ENCODE measurements at places on chromosomes 2 and 18.

GRCh38 chr2:144320491-144320890 lies 199.4 kb downstream of the ZEB2 start:
- no peak for DNase-seq

- DNase-seq = no peak
Observed at GRCh38 chr2:45850558-45850957, 199.1 kb downstream of the PRKCE start.

DNA sequence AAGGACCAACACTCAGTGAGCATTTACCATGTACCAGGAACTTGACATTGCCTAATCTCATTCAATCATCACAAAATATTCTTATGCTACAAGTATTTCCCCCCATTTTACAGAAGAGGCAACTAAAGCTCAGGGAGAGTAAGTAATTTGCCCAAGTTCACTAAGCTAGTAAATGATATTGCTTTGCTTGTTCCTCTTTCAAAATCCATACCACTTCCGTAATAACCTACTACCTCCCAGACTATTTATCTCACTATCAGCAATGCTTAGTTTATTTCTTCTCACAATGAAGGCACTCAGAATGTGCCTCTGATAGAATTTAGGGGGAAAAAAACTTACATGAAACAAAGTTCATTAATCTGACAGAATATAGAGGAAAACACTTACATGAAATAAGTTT lies 1070.9 kb upstream of the FANCL start:
- DNase-seq = no peak

DNA sequence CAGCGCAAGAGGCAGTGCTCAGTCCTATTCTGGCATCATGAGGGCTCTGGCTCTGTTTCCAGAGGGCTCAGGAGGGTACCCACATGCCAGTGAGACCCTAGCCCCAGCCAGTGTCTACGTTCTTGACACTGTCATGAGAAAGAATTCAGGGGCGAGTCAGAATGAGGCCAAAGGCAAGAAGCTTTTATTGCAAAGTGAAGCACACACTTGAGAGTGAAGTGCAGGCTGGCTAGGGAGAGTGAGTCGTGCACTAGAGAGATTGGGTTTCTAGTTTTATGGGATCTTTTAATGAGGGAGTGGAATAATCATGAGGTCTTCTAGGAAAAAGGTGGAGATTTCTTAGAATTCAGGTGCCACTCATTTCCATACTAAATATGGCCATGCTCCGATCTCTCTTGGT lies 164.1 kb downstream of the DCDC2C start:
- peak; percentile 86 for DNase-seq

- DNase-seq = no peak
Observed at GRCh38 chr2:237567276-237568029, 1.1 kb downstream of the PRLH start.

GRCh38 chr2:48829036-48829435 lies 73.5 kb upstream of the LHCGR start:
- DNase-seq = no peak

GRCh38 chr2:152097290-152097800 lies 1.5 kb downstream of the CACNB4 start:
- DNase-seq = peak; percentile 9

DNA sequence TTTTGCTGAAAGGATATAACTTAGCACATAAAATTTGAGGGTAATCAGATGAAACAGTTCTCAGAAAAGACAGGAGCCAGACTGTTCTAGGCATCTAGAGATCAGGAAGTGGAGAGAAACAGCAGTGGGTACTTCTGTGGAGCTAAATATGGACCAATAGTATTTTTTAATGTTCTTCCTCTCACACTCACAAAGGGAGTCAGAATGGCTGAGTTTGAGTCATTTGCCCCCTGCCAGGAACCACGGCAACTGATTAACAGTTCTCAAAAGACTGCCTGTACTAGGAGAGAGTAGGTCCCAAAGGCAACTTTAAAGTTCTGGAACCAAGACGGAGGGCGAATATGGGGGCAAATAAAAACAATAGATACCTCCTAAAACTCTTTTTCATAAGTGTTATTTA lies 107.5 kb downstream of the GULP1 start:
- DNase-seq = no peak

- DNase-seq = no peak
Observed at GRCh38 chr2:16070648-16070971, 130.3 kb downstream of the MYCN start.

GRCh38 chr2:104673225-104673624 lies 180.7 kb upstream of the POU3F3 start:
- DNase-seq = no peak

DNA sequence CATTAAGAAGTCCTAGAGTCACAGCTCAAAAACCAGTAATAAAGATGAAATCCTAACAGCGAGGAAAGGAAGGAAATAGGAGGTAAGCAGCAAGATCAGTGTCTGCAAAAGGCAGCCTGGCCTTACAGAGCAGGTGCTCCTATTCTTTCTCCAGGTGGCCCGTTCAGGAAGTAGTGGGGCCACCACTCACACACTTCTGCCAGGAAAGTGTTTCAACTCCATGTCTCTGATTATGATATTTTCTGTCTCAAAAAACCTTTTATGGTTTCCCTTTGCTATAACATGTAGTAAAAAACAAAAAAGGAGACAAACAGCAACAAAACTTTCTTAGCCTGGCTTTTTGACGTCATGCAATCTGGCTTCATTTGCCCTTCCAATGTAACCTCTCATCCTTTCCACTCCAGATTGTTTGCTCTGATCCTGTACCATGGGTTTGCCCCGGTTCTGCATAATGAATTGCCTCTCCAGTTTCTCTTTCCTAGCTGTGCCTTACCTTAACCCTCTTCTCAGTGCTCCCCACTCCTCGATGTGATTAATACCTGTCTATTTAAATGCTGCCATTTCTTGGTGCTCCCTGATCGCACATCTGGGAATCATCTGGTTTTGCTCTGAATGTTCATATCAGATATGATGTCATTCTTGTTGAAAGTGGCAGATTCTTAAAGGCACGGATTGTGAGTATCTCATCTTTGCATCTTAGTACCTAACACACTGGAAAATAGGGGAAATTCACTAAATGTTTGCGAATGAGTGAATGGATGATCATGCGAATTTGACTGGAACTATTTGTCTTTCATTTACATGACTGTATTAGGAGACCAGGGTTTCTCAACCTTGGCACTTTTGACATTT lies 50.6 kb upstream of the PTPRM start:
- peak; percentile 95 for DNase-seq

DNA sequence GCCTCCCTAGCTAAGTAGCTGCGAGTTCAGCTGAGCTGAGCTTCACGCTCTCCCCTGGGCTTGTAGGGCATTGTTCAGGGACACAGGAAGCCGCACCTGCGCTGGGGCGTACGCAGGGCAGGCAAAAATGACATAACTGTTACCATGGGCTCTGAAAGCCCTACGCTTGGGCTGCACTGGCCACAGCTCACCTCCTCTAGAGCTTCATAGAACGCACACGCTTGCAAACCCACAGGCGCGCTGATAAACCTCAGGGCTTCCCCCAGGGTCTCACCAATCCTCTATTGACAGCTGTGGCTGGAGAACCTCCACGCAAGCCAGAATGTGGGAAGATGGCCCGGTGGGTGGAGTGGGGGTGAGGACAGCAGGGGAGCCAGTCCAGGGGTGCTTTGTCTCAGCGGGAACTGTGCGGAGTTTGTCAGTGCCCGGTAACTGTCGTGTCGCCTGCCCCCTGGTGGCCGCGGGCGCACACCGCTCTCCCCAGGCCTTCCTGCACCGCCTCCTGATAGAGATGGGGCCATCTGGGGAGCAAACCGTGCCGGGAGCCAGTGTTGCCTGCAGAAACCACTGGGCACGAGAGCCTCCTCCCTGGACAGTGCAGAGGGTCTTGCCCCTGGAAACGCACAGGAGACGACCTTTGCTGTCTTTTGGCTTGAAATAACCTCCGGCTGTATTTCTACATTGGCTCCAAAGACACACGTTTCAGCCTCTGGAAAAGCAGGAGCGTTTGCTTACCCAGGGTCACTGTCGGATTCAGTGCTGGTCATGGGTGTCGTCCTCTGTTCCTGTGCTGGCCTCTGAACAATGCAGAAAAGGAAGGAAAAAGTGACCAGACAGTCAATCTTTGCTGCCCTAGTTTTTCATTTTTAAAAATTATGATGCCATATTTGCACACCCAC lies 17.0 kb upstream of the CIDEA start:
- peak; percentile 52 for DNase-seq

DNA sequence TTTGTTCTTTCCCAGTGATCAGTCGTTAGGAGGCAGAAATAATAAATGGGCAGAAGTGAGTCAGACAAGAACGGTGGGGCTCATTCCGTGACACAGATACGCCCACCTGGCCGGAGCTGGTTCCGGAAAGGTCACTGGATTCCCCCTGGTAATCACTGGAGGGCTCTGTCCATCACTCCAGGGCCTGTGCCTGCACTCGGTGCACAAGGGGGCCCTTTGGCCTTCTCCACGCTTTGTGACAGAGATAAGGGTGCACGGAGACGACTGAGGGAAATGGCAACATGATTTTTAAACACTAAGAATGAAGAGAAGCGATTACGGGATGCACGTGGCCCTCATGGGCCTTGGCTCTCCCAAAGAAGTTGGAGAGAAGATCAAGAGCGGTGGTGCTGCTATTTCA lies 84.4 kb downstream of the PTGR3 start:
- DNase-seq = no peak

- DNase-seq = no peak
Observed at GRCh38 chr18:58492891-58493469, 135.9 kb downstream of the ALPK2 start.

GRCh38 chr2:29000481-29000880 lies 19.4 kb downstream of the TOGARAM2 start:
- DNase-seq = no peak

DNA sequence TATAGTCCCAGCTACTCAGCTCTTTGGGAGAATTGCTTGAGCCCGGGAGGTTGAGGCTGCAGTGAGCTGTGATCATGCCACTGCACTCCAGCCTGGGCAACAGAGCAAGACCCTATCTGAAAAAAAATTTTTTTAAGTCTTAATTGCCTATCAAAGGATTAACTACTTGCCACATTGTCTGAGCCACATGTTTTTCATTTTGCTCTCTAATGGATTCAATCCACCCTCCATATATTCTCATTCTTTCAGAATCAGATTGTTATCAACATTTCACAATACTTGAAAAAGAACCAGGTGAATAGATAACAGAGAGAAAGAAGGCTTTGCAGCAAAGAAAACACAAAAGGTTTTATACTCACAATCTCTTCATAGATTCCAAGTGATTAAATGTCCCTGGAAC lies 61.0 kb downstream of the PXDN start:
- no peak for DNase-seq

DNA sequence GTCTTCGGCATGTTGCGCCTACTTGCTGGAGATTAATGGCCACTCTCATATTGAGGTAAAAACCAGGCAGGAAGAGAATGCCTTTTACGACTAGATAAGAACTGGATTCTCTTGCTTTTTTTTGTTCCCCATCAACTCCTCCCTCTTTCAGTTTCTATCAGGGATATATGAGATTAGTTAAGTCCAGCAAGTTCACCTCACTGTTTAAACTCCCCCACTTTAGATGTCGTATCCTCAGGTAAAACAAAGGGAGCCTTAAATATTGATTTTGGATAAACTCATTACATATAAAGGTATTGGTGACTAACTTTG lies 98.4 kb downstream of the PLEKHM3 start:
- DNase-seq = no peak

DNA sequence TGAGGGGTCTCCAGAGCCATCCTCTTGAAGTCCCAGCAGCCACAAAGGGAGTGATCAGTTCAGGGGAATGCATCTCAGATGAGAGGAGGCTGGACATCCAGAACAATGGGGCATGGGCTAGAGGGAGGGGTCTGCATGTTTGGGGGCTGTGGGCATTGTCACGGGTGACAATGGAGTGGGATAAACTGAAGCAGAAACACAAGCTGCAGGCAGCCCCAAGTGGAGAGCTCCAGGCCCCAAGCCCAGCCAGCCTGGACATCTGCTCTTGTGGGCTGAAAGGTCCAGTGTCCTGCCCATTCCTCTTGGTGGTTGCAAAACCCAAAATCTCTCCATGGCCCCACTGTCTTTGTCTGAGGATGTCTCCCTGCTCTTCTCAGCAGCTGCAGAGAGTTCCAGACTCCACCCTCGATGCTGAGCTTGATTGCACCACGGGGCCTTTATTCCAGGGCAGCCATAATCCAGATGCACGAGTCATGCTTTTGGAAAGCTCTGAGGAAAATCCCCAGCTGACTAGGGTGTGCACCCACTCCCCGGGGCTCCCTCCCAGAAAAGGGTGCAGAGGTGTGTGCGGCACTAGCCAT lies 149.4 kb downstream of the TNS1 start:
- DNase-seq = no peak

DNA sequence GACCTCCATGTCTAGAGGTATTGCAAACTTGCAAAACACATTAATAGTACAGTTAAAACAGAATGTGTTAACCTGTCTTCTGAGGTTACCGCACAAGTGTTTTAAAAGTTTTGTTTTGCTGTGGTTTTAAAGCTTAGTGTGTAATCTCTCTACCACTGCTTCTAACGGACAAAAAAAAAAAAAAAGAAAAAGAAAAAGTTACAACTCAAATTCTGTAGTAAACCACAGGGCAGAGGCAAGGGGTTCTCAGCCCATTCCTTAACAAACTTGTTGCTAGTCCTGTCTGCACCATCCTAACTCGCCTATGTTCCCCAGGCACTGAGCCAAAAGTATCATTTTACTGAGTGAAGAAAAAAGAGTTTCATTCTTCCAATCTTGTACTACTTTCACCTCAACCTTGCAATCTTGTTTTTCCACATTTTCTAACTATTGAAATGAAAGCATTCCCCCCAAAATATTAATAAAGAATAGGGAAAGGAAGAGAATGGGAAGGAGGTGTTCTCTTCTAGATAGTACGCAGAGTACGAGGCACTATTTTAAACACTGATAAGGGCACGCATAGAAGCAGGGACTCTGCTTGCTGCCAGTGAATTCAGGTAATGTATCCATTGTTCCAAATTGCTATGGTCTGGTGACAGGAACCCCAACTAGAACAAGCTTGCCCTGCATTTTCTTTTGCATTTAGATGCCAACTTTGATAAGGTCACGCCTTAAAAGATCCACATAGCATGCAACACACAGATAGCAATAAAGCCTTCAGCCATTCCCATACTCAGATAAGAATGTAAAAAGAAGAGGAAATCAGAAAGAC lies 47.1 kb downstream of the IKZF2 start:
- DNase-seq = no peak

- DNase-seq = no peak
Observed at GRCh38 chr18:73462092-73462491, 594.3 kb upstream of the NETO1 start.

GRCh38 chr2:49167131-49167530 lies 12.8 kb upstream of the FSHR start:
- peak; percentile 5 for DNase-seq

GRCh38 chr2:218344090-218344754 lies 12.4 kb upstream of the CATIP start:
- no peak for DNase-seq

GRCh38 chr2:145230546-145230945 lies 710.6 kb upstream of the ZEB2 start:
- DNase-seq = no peak

All from NCI-H510A treated with DMSO at 0.1 percent for 48 hours (cell line).